Activated T-cell treated with anti-CD3 and anti-CD28 coated beads, Interleukin-2, amount 50 U/mL, for 72 hours (primary cell): ENCODE measurements at places on chromosomes 16 and 17. TPM values are rescaled to one million over a fixed set of nuclear protein-coding genes. Genes with fewer than 3 reads are reported as not detected.
A peak's percentile ranks its signal among the peaks of the same experiment; 100 is the strongest.

The KRTAP2-1 gene
- total RNA-seq: not detected

GRCh38 chr17:19752216-19753050 is 4.3 kb upstream of the ALDH3A1 start:
- no peak for DNase-seq

The NEUROD2 gene
- not detected for total RNA-seq

GRCh38 chr17:7204828-7205461 is 14.7 kb downstream of the DLG4 start:
- peak; percentile 94 for DNase-seq

The DYNLRB2 gene
- total RNA-seq: not detected

DNA sequence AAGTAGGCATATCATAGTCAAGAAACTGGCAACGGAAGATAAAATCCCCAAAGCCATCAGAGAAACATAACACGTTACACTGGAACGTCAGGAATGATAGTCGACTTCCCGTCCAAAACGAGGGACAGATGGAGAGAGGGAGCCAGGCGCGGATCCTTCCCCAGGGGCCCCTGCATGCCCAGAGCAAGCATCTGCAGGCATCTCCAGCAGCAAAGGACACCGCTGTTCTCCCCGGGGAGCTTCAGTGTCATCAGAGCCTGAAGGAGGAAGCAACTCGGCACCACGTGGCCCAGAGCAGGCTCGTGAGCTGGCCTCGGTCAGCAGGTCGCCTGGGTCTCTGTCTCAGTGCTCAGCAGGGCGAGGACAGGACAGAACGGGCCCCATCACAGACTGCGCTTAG is 50.1 kb downstream of the LMF1 start:
- DNase-seq: no peak

DNA sequence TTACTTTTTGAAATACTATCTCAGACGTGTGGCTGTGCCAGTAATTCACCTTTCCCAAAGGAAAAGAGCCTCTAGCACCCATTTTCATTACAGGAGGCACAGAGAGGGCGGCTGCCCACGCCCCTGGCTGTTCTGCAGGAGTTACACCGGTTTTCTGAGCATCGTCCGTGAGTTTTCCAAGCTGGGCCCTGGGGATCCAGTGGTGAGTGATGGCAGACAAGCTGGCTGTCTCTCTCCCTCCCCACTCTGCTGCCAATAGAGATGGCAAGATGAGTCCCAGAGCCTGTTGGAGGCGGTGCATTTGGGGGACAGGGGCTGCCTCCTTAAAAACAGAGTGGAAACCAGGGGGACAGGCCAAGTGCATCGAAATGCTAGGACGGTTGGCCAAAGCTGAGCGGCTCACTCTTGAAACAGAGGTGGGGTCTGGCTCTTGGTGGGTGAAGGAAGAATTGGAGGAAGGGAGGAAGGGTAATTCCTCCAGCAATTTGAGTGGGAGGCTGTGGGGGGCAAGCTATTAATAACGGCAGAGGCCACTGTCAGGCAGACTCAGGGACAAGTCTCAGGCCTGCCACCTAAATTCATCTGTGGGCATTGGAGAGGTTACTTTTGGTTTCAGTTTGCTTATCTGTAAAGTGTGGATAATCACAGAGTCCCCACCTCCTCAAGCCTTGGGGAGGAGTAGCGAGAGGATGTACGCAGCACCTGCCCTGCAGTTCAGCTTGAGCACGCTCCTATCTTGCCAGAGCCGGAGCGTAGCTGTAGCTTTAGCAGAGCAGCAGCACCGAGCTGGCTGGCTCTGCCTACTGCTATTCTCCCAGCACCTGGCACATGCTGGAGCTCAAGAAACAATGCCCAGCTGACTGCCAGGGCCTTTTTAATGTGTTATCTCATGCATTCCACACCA is 7.5 kb upstream of the NOS2 start:
- peak; percentile 65 for DNase-seq

DNA sequence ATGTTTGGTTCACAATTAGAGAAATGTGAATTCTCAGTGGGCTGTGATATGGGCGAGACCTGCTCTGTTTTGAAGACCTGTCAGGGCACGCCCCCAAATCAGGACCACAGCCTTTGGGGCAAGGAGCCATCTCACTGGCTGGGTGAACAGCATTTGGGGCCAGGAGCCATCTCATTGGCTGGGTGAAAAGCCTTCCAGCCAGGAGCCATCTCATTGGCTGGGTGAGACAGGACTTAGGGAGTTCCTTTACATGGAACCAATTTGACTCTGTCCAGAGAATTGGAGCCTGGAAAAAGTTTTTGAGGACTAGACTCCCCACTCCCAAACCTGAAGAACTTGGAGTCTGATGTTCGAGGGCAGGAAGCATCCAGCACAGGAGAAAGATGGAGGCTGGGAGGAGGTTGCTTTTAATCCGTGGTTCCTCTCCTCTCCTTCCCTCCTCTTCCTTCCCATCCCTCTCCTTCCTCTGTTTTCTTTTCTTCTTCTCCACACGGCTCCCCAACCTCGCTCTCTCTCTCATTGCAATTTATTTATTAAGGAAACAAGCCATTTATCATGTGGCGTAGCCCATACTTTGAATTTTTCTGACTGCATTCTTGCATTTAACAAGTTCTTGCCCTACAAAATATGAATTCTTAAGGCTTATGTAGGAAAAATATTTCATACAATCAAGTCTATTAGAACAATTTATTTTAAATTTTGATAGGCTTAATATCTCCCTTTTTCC is 19.7 kb downstream of the FOXL1 start:
- no peak for DNase-seq

- DNase-seq: peak; percentile 10
Measured at GRCh38 chr16:3458278-3458851, 14.9 kb downstream of the NAA60 start.

DNA sequence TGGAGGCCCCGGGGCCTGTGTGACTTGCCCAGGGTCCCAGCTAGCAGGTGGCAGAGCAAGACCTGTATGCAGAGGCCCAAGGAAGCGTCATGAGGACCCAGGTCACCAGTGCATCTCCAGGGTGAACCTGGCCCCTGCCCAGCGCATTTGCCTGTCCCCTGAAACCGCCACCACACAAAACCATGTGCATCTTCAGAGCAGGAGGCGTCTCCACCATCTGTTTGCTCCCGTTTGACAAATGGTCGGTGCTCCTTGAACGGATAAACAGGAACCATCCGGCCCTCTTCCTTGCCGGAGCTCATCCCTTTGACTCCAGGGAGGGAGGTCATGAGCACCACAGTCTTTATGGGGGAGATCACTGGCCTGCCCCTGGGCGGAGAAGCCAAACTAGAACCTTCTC is 62.5 kb downstream of the JPH3 start:
- no peak for DNase-seq

DNA sequence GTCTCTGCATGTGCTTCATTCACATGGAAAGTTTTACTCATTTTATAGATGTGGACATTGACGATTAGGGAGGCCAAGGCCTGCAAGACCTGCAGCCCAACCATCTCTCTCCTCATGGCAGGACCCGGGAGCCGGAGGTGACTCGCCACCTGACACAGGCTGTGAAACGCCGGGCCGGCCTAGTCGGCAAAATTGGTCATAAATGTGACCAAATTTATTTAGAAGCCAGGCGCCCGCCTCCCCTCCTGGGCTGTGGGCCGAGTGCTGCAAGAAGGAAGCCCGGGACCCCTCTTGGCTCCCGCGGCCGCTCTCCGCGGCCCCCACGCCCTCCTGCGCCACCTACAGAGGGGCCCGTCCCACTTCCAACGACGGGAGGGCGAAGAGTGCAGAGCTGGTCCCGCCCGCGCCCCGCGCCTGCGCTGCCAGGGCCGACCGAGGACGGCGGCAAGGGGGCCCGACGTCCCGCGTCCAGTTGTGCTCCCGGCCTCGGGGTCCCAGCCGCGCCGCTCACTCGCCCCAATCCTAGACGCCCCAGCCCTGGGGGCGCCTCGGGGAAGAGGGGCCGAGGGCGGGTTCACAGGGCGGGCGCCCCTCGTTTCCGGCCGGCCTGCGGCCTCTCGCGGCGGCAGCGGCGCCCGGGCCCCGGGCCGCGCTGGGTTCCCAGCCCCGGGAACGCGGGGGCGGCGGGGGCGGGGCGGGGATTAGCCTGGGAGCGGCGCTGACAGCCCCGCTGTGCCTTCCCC is 47.5 kb downstream of the WNT3 start:
- DNase-seq: peak; percentile 51

The SALL1 gene
- not detected for total RNA-seq

DNA sequence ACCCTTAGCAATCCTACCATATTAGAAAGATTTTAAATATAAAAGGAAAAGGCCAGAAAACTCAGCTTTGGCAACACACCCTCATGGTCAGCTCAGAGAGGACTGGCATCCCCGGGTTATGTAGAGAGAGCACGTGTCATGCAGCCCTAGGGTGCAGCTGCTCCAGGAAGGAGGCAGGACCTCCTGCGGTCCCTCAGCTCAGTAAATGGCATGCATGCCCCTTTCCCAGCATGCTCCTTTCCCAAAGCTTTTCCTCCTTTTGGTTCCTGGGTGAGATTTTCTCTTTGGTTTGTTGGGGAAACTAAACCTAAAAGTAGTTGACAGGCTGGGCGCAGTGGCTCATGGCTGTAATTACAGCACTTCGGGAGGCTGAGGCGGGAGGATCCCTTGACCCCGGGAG is 3.9 kb downstream of the GAN start:
- DNase-seq: no peak

GRCh38 chr17:41865596-41865893 is 322 bp upstream of the KLHL11 start:
- no peak for DNase-seq

The CSH1 gene
- total RNA-seq: not detected

GRCh38 chr16:23987443-23987842 is 151.7 kb downstream of the PRKCB start:
- no peak for DNase-seq

- no peak for DNase-seq
Measured at GRCh38 chr17:62625184-62625869, 2.1 kb upstream of the MRC2 start.

GRCh38 chr17:39660011-39660360 is 5.2 kb upstream of the TCAP start:
- DNase-seq: no peak

DNA sequence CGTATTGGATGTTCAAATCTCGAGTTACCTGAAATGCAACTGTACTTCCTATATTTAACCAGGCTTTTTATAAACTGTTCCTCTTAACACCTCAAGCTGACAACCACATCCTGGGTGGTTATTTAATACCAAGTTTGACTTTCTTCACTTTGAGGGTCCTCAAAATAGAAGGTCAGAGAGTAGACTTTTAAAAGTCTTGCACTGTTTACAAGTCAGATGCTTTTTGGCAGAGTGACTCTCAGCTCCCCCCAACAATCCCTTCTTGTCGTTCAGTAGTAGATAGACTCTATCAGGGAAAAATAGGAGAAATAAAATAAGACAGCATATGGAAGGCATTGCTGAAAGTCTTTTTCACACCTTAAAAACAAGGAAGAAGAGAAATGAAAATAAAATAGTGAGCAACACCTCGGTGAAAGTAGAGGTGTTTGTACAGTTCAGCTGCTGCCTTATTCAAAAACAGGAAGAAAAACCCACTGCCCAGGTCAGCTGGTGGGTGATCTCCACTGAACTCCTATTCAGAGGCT is 650.4 kb downstream of the WWOX start:
- no peak for DNase-seq

The TNK1 gene
- total RNA-seq: 6.5 TPM

The GGT6 gene
- not detected for total RNA-seq

DNA sequence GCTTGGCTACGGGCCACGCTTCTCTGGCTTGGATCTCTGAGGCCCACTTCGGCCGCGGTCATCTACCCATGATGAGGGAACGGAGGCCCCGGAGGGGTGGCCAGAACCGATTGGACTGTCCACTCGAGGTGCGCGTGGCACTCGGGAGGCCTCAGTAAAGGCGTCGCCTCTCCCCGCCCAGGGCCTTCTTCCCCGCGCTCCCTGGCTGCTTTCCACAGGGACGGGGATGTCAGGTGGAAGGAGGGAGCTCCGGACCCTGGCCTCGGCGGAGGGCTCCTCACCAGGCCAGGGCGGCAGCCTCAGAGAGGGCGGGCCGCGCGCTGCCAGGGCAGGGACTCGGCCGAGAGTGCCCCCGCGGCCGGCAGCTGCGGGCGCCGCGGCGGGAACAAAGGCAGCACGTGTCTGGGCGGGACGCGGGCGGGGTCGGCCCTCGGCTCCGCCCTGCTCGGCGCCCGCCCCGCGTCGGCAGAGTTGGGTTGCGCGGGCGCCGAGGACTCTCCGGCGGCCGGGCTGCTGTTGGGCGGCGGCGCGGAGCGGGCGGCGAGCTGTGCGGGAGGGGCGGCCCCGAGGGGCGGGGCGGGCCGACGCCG is 587 bp upstream of the CDK5R1 start:
- DNase-seq: peak; percentile 77

DNA sequence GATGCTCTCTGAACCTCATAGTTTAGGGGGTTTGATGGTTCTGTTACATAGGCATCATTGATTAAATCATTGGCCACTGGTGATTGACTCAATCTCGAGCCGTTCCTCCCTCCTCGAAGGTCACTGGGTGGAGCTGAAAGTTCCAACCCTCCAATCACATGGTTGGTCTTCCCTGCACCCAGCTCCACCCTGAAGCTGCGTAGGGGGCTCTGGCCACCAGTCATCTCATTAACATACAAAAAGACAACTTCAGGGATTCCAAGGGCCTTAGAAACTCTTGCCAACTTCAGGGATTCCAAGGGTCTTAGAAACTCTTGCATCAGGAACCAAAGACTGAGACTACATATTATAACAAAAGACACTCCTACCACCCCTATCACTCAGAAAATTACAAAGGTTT is 306.5 kb upstream of the TNRC6C start:
- DNase-seq: no peak

DNA sequence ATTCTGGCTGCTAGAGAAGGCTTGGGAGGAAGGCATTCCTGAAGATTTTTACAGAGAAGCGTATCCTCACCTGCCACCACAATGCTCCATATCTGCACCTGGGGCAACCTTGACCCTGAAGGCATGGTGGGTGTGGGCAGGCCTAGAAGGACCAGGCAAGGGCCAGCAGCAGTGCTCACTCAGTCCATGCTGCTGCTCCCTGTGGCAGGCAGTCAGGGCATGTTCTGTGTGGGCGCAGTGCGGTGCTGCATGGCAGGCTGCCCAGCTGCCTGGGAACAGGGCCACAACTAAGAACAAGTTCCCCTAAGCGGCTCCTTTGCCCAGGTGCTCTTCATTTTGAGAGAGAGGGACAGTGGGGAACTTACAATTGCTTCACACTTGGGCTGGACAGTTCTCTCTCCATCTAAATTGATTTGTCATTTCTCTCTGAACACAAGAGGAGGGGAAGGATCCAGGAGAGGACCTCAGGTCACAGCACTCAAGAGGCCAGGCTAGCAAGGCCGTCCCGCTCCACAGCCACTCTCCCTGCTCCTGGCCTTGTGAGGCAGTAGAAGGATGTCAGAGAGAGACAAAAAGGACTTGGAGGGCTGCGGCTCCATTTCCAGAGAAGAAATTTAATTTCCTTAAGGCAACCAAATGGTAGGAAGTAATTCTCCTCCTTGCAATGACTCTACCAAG is 158.8 kb downstream of the AATF start:
- DNase-seq: no peak
